ENCODE measurements at places on chromosomes 16 and 17.

DNA sequence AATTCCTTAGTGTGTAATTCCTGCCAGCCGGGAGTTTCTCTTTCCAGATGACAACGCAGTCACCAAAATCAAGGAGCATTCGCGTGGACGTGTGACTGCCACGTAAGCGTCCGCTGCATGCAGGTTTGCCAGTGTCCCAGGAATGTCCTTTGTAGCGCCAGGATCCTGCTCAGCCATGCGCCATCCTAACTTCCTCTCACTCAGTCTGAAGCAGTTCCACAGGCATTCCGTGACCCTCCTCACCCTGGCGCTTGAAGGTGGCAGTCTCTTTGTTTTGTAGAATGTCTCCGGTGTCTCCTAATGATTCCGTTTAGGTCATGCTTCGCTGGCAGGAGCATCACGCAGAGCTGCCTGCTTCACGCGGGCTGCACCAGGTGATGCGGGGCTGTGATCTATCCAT lies 88.6 kb downstream of the RPTOR start:
- DNase-seq, result no peak

GRCh38 chr17:47603830-47604597 lies 45.7 kb upstream of the KPNB1 start:
- no peak for DNase-seq

GRCh38 chr17:50153650-50154575 lies 3.4 kb upstream of the PPP1R9B start:
- DNase-seq, result no peak

- no peak for DNase-seq
These were observed 237.3 kb upstream of the CDH5 start for GRCh38 chr16:66129196-66129595.

GRCh38 chr16:8402981-8403843 lies 187.1 kb downstream of the TMEM114 start:
- no peak for DNase-seq

DNA sequence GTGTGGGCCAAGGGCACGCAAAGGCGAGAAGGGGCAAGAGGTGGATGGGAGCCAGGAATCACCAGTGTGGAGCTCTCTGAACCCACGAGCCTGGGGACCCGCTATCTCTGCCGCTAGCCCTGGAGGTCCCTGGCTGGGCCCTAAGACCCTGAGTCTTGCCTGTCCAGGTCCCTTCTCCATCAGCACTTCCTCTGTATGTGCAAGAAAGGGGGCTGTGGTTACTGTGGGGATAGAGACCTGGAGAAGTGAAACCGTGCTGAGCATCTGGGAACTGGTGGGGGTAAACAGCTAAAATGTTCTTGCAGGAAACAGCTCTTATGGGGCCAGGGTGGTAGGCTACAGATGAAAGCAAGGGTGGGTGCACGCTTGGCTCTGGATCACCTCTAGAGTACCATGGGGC lies 3.1 kb downstream of the SPNS3 start:
- DNase-seq, result no peak

GRCh38 chr17:82443465-82444283 lies 6.9 kb downstream of the CYBC1 start:
- DNase-seq, result no peak

DNA sequence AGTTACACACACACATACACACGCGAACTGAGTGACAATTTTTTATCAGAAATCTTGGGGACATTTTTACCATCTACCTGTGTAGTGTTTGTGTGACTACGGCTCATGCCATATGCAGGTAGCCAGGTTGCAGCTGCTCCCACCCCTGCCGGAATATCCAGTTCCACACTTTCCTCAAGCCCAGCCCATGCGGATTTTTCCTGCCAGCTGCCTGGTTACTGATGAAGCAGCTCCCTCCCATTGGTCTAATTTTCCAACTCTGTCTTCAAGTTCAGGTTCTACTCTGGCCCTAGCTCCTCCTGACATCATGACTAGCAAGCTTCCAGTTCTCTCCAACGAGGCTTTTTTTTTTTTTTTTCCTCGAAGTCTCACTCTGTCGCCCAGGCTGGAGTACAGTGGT lies 4.8 kb downstream of the GSG1L2 start:
- DNase-seq, result no peak

DNA sequence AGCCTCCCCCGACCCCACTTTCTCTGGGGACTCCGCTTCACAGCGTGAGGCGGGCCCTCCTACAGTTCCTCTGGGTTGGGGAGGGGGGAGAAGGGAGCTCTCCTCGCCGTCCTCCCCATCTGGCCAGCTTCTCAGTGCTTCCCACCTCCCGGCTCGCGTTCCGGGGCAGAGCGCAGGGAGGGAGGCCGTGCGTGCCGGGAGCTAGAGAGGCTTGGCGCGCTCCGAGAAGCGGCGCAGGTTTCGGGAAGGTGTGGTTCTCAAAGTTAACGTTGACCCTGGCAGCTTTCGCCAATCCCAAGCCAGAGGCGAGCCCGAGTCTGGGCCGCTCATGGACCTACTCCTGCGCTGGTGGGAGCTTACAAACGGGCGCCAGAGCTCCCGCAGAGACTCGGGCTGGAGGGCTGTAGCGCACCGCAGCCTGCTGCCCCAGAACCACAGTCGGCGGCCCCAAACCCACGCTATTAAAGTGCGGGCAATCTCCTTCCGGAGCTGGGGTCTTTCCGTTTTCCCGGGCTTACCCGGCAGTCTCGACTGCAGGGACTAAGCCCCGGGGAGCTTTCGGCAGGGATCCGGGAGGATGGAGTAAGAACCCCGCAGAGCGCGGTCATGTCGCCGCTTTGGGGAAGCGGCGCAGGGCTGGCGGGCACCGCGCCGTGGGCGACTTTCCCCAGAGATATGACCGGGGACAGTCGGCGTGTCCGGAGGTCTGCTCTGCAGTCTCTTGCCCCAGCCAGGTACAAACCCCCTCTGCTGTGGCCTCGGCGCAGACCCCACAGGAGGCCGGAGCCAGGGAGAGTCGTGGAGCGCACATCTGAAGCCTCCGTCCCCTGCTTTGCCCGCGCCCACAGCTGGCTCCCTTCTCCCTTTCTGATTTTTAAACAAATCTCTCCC lies 787 bp downstream of the CDH11 start:
- no peak for DNase-seq

GRCh38 chr17:42200706-42201457 lies 6.6 kb upstream of the GHDC start:
- DNase-seq, result no peak

DNA sequence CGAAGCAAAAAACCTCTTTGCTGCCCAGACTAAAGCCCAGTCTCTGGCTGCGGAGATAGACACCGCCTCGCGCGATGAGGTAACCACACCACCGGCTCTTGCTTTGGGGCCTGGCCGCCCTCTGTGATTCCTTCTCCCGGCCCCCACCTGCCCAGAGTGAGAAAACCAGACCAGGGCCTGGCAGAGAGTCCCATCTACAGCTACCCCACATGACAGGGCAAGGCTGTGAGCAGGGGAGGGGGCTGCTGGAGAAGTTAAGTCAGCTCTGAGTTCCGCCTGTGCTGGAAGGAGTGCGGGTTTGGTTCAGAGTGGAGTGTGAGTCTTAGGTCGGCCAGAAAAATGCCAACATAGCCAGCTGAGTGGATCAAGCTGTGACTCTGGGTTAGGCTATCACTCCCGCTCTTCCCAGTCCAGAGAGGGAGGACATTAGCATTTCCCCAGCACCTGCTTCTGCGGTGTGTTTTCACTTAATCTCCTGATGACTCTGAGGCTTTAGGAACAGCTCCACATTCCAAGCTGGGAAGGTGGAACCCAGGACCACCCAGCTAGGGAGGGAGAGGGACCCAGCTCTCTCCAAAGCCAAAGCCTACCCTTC lies 139.0 kb downstream of the RAB11FIP4 start:
- no peak for DNase-seq

DNA sequence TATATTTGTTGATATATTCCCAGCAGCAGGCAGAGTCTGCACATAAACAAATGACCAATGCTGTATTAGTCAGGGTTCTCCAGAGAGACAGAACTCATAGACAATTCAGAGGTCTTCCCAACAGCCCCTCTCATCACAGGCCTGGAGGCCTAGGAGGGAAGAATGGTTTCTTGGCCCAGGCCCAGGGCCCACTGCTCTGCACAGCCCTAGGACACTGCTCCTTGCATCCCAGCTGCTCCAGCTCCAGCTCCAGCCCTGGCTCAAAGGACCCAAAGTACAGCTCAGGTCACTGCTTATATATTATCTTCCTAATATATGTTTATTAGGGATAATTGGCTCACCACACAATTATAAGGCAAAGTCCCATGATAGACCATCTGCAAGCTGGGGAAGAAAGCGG lies 749.9 kb downstream of the KCNJ2 start:
- DNase-seq, result no peak

DNA sequence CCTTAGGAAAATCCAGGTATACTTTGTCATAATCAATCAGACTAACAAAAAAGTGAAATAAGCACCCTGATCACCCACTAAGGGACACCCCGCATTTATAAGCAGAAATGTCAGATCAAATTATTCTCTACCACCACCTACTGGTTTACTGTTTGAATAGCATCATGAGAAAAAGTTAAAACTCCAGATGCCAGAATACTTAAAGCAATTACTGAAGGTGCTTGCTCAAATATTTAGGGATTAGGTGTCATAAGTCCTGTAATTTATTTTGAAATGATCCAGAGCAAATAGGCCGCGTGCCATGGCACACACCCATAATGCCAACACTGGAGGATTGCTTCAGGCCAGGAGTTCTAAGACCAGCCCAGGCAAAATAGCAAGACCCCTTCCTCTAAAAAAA lies 2.3 kb downstream of the TOP2A start:
- DNase-seq, result peak; percentile 46

DNA sequence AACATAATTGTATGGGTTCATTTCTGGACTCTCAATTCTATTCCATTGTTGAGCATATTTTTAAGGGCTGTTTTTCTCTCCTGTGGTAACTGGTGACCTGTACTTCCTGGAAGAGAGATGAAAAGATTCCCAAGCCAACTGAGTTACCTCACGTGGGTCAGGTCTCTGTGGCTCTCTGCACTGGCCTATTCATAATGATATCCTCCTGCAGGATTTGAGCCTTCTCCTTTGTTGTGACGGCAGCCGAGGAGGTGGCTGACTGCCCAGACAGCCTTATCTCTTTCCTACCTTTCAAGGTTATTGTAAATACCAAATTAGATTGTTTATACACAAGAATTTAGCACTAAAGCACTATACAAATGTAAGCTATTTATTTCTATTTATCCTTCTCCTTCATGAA lies 2.7 kb upstream of the ACE start:
- no peak for DNase-seq

DNA sequence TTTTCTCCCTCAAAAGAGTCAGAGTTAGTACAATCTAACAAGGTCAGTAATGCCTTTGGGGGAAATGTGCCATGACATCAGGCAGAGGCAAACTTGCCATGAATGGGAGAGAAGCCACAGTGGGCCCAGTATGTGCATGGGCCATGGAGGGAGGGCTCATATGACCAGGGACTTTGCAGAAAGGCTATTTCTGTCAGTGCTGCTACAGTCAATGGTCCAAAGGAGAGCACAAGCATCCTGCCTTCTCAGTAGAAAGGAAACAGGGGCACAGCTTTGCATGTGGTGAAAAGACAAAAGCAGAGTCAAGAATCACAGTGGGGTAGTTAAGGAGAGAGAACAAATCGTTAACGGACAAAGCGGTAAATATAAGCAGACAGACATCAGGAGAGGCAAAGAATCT lies 11.2 kb upstream of the CORO6 start:
- no peak for DNase-seq

GRCh38 chr17:32445074-32445415 lies 735 bp downstream of the PSMD11 start:
- peak; percentile 57 for DNase-seq

GRCh38 chr16:72285324-72285723 lies 113.4 kb upstream of the PMFBP1 start:
- DNase-seq, result no peak

DNA sequence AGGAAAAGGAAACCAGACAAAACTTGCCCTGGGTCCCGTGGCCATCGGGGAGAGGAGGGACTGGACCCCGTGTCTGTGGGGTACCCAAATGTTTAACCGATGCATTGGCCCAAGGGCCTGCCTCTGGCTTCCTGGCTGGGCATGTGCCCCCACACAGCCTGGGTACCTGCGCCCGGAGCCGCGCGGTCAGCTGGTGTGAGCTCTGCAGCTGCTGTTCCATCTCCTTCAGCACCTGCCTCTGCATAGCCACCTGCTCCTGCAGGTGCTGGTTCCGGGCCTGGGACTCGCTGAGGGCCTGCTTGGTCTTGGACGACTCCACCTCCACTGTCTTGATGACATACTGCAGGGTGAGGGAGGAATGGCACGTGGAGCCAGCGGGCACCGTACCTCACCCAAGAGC lies 31.9 kb downstream of the KIFC3 start:
- DNase-seq, result no peak

GRCh38 chr17:540631-541030 lies 174.0 kb downstream of the VPS53 start:
- DNase-seq, result no peak

GRCh38 chr17:9959377-9959981 lies 54.4 kb upstream of the RCVRN start:
- DNase-seq, result peak; percentile 64

DNA sequence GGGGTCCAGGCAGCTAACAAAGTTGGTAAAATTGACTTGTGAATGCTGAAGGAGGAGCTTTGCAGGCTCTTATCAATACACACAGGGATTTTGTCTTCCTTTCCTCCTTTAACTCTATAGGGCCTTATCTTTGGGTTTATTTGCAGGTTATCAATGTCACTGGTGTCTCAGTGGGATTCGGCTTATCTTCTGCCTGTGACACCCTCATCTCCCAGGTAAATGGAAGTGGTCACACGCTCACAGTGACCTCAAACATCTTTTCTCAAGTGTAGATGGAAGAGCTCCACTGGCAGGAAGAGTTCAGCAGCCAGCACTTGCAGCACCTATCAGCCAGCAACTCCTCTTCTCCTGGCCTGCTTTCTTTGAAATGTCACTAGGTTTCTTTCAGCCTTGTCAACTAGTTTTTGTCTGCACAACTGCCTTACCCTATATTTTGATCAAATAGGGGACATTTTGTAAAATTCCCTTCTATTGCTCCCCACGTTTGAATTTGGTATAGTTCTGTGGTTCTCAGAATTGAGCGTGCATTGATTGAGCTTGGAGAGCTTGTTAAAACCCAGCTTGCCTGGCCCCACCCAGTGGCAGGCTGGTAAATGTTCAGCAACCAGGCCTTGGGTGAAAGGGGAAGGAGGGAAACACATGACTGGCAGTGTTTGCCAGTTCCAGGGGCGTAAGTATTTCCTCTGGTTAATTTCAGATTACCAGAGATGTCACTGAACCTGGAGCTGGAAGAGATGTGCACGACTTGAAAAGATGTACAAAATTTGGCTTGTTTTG lies 12.8 kb downstream of the SLC47A1 start:
- DNase-seq, result no peak

GRCh38 chr17:69640073-69640472 lies 225.6 kb downstream of the MAP2K6 start:
- no peak for DNase-seq

- DNase-seq, result no peak
These were observed 211.4 kb downstream of the NTN1 start for GRCh38 chr17:9232591-9233270.

DNA sequence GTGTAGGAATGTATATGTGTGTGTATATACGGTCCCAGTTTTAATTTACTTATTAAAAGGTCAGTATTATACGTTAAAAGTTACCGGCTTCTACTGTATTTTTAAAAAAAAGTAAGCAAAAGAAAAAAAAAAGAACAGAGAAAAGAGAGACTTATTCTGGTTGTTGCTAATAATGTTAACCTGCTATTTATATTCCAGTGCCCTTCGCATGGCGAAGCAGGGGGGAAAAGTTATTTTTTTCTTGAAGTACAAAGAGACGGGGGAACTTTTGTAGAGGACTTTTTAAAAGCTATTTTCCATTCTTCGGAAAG lies 1.6 kb downstream of the NOG start:
- no peak for DNase-seq

Data from fibroblast of skin of scalp (primary cell).